Cerebellar nuclear complex (tissue), 1 donor: ENCODE measurements at places on chromosomes 1 and 21.

- DNase-seq: no peak
Observed at GRCh38 chr1:102500758-102501157, 504.0 kb upstream of the OLFM3 start.

GRCh38 chr1:216389774-216390173, 33.5 kb downstream of the USH2A start:
- DNase-seq: no peak

GRCh38 chr1:86828024-86828423, 85.9 kb downstream of the SELENOF start:
- no peak for DNase-seq

DNA sequence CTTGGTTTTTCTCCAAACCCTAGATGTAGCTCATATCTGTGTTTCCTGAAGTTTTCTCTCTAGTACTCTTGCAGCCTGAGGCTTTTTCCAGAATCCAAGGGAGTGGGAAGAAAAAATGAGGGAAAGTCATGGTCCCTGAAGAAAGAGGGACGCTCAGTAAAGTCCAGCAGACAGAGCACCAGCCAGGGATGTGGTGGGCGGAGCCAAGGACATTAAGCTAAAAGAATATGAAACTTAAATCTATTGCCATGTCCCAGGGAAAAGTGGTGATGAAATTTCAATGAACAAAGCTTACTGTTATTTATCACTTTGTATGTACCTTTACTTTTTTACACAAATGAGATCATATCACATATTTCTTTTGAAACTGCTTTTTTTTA, 430.2 kb downstream of the USP25 start:
- no peak for DNase-seq

DNA sequence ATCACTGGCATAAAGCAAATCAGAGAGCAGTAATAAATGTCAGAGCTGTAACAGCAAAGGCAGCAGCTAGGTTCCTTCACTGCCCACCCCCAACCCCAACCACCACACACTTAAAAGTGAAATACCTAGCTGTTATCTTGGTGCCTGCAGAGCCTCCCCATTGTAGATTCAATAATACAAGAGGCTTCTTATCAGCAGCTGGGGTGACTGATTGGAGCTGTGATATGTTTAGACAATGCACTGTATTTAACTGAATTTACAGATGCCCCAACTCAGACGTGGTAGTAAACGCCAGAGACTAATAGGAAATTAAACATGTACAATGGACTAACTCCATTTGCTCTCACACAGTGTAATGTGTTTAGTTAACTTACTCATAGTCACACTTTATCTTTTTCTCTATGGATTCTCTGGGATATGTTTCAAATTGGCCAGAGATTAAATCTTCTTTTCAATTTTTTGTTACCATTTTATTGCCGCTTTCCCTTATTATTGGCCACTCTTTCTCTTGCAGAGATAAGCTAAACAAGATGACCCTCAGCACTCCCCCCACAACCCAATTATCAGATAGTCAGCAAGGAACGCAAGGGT, 117.1 kb downstream of the ESRRG start:
- no peak for DNase-seq

DNA sequence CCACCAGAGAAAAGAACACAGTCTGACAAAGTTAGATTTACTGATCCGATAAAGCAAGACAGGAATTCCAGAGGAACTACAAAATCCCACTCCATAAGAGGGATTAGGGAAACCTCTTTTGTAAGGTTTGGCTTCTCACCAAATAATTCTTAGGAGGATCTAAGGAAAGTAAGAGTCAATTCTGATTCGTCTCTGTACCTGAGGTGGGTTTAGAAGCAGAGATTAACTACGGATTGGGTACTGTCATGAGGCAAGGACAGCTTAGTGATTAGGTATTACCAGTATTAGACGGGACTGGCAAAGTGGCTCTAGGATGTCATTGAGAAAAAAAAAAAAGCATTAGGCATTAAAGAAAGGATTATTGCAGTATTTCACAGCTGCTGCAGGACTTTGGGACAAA, 371.7 kb upstream of the BRINP3 start:
- DNase-seq: no peak

DNA sequence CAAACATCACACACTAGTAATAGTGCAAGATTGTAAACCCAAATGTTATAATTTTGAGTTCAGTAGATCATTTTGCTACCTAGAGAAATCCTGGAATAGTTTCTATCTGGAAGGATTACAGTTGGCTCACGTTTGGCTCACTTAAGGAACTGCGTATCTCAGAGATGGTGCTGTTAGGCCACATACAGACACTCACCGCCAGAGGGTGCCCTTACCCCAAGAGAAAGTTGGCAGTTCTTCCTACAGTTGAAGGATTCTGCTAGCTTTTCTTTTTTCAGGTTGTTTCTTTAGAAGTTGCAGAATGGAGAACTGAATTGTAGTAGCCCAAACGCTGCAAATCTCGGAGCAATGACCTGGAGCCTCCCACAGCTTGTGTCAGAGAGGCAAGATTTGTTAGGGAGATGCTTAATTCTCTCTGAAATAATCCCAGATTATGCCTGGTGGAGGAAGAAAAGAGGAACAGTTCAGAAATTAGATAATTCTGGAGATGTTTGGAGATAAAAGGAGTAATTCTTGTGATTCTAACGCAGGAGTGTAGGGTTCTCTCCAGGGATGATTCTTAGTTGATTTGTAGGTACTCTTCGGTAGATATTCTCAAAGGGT, 87.9 kb upstream of the PAPPA2 start:
- no peak for DNase-seq

DNA sequence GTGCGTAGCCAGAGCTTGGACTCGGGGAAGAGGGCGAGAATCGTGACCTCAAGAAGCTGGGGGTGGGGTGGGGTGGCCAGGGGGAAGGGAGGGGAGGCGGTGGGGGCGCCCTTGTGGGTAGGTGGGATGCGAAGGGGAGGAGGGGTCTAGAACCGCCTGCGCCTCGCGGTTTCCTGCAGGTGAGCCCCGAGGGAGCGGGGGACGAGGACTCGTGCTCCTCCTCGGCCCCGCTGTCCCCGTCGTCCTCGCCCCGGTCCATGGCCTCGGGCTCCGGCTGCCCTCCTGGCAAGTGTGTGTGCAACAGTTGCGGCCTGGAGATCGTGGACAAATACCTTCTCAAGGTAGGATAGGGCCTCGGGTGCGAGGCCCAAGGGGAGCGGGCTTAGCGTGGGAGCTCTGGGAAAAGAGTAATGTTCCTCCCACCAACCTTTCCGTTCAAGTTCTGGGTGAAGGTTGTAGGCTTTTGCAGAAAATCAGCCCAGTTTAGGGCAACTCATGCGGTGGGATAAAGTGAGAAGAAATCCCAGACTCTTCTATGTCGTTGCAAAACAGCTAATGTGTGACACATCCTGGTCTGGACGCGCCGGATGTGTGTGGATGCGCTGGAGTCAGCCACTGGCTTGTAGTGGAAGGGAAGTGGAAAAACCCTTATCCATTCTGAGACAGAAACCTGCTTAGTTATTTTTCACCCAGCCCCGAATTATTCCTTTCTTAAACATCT, 2.9 kb downstream of the LHX8 start:
- DNase-seq: no peak
